ENCODE measurements at places on chromosomes 1 and 21. TPM values are rescaled to one million over a fixed set of nuclear protein-coding genes. Genes with fewer than 3 reads are reported as not detected.

The C1orf87 gene
- total RNA-seq = not detected

The OLFM3 gene
- total RNA-seq = not detected

The USH2A gene
- not detected for total RNA-seq

The FMO3 gene
- total RNA-seq = not detected
